ENCODE measurements at places on chromosomes 2 and 18.

DNA sequence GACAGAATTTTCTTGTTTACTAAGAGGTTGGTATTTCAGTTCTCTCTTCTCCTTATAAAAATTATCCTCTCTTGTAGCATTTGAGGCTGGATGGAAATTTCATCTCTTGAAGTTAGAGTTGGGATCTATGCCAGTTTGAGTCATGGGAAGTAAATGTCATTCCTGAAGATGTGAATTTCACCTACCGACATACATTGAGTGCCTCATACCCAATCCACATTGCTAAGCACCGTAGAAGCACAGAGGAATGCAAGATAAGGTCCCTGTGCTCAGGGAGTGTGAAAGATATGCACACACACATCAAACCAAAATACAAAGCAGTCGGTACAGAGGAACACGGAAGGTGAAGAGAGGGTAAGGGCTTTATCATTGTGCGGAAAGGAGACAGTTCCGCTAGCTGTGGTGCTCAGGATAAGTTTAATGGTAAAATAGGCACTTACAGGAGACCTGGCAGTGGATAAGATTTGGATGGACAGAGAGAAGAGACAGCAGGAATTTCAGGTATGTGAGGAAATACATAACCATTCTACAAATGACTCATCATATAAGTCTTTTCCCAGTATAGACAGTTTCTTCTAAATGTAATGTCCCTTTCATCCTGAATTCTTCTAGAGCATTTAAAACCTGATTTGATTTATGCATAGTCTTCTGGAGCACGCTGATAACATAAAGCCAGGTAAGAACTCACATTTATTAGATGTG, 205.3 kb upstream of the ST6GAL2 start:
- DNase-seq: no peak

- no peak for DNase-seq
Measured at GRCh38 chr2:187527262-187527661, 27.0 kb downstream of the TFPI start.

DNA sequence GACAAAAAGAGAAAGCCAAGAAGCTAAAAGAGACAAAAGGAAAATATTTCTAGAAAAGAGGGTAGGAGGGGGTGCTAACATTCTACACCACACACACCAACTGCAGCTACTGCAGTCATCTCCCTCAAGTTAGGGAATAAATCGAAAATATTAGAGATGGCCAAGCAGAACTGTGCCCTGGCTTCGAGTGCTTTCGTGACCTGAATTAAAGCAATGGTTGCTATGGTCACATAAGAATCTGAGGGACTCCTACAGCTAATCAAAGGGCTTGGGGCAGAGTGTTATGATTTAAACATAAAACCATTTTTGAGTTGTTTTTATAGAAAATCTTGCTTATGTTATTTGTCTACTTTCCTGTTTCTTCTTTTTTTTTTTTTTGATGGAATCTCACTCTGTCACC, 159.6 kb upstream of the HNRNPA3 start:
- no peak for DNase-seq

- DNase-seq: no peak
Measured at GRCh38 chr2:149488706-149489440, 98.7 kb downstream of the MMADHC start.

- no peak for DNase-seq
Measured at GRCh38 chr2:227206406-227206805, 42.0 kb downstream of the COL4A3 start.

DNA sequence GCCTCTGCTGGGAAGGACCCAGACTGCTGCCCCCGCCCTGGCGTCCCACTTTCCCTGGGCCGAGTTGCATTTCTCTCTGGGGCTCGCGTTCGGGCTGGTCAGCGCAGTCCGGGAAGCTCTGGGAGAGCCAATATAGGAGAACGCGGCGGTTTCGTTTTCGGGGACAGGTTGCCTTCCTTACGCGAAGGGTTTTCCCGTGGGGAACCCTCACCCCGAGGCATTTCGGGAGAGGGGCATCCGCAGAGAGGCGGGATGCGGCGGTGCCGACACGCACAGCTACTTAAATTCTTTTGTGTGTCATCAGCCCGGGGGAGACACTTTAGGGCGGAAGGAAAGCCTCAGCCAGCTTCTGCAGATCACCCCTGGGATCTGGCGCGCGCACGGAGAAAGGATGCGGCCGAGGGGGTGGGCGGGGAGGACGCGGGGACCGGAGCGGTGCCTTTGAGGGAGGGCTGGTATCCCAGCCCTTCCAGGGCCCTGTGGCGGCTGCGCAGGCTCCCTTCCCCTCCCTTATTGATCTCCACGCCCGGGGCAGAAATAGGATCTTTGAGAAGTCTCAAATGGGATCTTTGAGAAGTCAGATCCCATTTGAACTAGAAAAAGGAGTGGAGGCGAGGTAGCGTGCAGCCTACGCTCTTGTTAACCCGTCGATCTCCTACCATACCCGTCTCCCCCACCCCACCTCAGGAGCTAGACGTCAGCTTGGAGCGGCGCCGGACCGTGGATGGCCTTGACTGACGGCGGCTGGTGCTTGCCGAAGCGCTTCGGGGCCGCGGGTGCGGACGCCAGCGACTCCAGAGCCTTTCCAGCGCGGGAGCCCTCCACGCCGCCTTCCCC, 1.2 kb downstream of the GATA6 start:
- no peak for DNase-seq

GRCh38 chr2:37686792-37687526, 15.5 kb upstream of the CDC42EP3 start:
- DNase-seq: no peak

Data from stimulated activated CD8-positive, alpha-beta memory T cell treated with anti-CD3 and anti-CD28 coated beads, Interleukin-7, amount 100 ng/mL, for 1 hour (primary cell).